ENCODE measurements at places on chromosomes 16 and 17. TPM values are rescaled to one million over a fixed set of nuclear protein-coding genes. Genes with fewer than 3 reads are reported as not detected.

Gene SLC16A5
- total RNA-seq = 12.1 TPM

DNA sequence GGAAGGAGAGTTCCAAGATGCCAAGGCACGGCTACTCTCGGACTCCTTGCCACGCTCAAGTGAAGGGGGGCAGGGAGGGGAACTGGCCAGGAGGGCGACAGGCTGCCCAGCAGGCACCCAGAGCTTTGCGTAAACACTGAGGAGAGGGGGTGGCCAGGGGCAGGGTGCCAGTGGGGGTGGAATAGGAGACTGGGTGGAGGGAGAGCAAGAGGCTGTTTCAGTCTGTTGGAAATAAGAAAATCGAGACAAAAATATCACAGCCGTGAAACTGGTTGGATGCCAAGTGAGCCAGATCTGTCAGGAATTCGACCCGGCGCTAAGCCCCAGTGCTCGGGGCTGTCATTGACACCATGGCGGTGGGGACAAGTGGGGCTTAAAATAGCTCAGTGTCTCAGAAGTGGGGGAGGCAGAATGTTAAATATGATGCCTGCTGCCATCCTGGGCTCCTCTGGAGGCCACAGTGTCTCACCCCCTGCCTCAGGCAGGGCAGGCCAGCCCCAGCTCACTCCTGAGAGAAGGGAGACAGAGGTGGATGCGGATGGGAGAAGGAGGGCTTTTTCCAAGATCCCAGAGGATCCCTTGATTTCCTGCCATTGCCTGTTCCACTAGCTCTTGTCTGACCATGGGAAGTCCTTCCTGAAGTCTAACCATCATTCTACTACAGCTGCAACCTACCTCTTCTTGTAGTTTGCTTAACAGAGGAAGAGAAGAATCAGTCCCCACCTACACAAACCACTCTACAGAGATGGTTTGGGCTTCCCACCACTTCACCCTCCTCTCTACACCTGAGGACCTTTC lies 9.5 kb downstream of the PNMT start:
- peak; percentile 82 for DNase-seq

DNA sequence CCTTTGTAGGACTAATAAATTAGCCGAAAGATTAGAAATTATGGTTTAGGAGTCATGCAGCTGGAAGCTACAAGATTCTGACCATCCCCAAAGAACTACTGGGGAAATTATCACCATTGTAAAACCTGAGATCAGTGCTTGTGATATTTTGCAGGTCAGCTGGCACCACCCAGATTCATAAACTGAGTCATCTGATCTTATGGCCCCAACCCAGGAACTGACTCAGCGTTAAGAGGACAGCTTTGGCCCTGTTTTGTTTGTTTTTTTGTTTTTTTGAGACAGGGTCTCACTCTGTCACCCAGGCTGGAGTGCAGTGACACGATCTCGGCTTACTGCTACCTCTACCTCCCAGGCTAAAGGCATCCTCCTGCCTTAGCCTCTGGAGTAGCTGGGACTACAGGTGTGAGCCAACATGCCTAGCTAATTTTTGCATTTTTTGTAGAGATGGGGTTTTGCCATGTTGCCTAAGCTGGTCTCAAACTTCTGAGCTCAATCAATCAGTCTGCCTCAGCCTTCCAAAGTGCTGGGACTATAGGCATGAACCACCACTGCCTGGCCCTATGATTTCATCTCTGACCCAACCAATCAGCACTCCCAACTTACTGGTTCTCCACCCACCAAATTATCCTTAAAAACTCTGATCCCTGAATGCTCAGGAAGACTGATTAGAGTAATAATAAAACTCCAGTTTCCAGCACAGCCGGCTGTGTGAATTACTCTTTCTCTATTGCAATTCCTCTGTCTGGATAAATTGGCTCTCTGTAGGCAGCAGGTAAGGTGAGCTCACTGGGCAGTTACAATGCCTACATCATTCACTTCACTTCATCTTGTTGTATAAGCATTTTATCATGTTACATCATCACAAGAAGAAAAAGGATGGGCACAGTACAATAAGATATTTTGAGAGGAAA lies 79.4 kb upstream of the KSR1 start:
- no peak for DNase-seq

- DNase-seq = no peak
These were observed 643.0 kb downstream of the MAF start for GRCh38 chr16:78957317-78958100.

Gene NETO2
- total RNA-seq = 2.0 TPM

DNA sequence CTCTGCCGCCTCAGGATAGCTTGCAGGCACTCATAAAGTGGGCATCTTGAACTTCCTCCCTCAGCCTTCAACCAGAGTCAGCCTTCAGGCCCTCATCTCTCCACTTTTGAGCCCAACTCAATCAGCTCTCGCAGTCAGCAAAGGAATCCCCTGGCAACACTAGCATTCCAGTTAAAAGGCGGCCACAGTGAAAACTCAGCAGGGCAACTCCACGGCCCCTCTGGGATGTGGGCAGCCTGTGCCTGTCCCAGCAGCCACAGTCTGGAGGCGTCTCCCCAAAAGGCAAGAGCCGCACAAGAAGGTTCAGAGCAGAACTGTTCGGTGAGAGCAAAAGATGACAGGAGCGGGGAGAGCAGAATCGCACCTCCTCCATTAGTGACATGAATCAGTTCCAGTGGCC lies 9.0 kb downstream of the TMEM11 start:
- no peak for DNase-seq

GRCh38 chr17:21113716-21114115 lies 13.0 kb upstream of the DHRS7B start:
- no peak for DNase-seq

- no peak for DNase-seq
These were observed 5.5 kb downstream of the CYLD start for GRCh38 chr16:50747207-50747956.

Data from heart right ventricle (tissue), 16 donors.